ENCODE measurements at places on chromosomes 1 and 21. TPM values are rescaled to one million over a fixed set of nuclear protein-coding genes. Genes with fewer than 3 reads are reported as not detected.

VWA1 gene
- 11.7 TPM for total RNA-seq

DTL gene
- total RNA-seq = 0.58 TPM

ZNF593OS gene
- total RNA-seq = not detected

CLCA1 gene
- not detected for total RNA-seq

ZYG11A gene
- total RNA-seq = not detected

EXTL1 gene
- 15.9 TPM for total RNA-seq

PLA2G2F gene
- total RNA-seq = not detected

CAMK2N1 gene
- 12.9 TPM for total RNA-seq

CFHR1 gene
- total RNA-seq = not detected

HSD3B2 gene
- total RNA-seq = not detected

FAM177B gene
- total RNA-seq = not detected

KCNE2 gene
- not detected for total RNA-seq

NUDT4B gene
- total RNA-seq = 0.53 TPM

C4BPA gene
- total RNA-seq = not detected

NBPF20 gene
- 0.70 TPM for total RNA-seq

TOR1AIP2 gene
- 51.1 TPM for total RNA-seq

RAP1A gene
- 120 TPM for total RNA-seq

S100A9 gene
- 182 TPM for total RNA-seq

DNA sequence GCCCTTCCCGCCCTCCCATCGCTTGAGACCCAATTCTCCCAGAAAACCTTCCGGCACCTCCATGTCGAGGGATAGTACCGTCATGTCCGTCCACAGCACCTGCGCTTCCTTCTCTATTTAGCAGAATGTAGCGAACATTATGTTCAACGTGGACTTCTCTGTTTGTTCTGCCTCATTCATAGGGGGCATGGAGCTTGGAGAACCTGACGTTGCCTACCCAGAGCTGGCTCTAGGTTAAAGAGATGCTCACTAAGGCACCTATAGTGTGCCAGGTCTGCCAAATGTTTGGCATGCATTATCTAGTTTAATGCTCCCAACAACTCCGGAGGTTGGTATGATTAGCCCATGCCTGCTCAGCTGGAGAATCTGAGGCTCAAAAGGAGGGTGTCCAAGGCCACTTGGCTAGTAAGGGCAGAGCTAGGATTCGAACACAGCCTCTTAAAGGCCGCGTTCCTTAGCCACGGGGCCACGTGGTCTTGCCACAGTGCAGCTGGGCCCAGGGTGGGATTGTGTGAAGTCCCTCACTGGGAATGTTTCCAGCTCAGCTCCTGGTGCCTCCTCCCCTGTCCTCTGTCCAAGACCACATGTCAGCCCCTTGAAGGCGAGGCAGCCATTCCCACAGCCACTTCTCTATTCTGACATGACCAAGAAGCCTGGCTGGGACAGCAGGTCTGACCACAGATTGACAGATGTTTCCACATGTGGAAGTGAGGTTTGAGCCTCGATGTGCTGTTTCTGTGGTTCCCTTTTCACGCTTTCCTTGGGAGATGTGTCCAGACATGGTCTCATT is 57.8 kb downstream of the RUNX3 start:
- peak; percentile 16 for DNase-seq

GRCh38 chr1:162696286-162696862 is 64.1 kb downstream of the DDR2 start:
- DNase-seq = peak; percentile 84

- peak; percentile 61 for DNase-seq
Measured at GRCh38 chr1:12339396-12339795, 109.6 kb downstream of the VPS13D start.

GRCh38 chr1:200029035-200029821 is 1.7 kb downstream of the NR5A2 start:
- DNase-seq = peak; percentile 38

DNA sequence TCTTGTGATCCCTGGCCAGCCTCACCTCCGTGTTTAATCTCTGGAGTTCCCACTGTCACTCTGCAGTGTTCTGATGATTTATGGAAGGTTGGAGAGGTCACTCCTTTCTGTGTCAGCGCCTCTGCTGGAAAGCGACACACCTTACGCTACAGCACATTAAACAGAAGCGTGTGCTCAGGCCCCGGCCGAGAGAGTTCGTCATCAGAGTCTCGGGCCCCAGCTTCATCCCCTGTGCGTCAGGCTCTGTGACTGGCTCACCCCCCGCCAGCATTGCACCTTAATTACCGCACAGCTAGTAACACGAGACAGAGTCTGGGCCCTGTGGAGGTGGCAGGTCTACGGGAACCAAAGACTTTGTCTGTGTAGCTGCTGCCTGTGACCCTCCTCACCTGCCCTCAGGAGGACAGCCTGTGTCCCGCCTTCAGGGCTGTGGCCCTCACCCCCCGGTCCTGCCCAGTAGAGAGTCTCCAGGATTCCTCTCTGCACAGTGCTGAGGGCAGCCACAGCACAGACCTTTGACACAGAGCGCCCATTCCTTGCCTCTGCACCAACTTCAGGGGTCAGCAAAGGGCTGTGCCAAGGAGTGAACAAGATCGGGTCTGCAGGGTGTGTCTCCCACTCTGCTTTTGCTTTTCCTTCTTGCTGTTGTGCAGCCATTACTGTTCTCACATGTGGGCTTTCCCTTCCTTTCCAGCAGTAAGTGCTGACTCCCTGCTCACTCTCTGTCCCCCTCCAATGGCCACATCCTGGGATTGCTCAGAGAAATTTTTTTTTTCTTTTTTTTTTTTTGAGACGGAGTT is 157.6 kb downstream of the PGBD5 start:
- DNase-seq = peak; percentile 57

GRCh38 chr1:204971517-204972336 is 71.3 kb upstream of the CNTN2 start:
- no peak for DNase-seq

- DNase-seq = no peak
Measured at GRCh38 chr1:3065396-3065795, 3.6 kb upstream of the PRDM16 start.

DNA sequence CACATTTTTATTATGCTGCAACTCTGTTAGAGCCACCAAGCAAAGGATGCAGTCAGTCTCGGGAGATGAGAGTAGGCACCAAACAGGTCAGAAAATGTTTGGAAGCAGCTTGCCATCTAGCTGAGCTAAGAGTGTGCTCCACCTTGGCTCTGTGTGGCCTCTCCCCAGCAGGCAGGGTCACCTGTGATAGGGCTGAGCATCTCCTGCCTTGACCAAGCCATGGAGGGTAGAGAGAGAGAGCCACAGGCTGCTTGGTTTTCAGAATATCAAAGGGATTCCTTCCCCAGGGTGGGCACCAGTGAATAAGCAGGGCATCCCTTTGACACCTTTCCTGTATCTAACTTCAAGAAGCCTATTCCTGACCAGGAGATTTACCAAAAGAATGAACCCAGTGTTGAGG is 135.5 kb downstream of the SDCCAG8 start:
- DNase-seq = no peak

DNA sequence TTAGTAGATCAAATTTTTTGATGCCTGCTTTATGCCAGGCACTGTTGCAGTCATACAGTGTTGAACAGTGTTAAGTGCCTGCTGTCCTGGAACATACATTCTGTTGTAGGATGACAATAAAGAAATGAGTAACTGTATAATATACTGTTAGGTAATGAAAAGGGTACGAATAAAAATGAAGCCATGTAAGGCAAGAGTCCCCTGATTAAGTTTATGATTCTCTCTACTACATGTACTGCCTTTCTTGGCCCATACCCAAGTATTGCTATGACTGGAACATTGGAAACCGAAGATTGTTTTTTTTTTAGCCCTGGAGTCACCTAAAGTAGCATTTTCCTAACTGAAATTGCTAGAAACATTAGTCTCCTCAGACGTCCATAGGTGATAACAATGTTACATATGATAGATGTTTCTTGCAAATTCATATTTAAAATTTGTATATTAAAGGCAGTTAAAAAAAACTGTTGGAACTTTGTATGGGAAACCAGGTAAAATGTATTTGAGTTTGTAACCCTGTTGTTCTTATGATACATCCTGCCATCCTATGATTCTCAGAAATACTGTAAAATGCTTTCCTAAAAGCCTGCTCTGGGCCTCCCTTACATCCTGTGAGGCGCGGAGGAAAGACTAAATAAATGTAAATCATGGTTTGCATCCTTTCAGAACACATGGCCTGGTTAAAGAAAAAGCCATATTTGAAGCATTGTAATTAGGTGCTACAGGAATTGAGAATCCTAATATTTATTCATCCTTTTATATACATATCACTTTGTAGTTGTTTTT is 5.8 kb downstream of the ATP5PB start:
- DNase-seq = no peak

- DNase-seq = no peak
Measured at GRCh38 chr1:2477309-2477708, 1.2 kb downstream of the PLCH2 start.

DNA sequence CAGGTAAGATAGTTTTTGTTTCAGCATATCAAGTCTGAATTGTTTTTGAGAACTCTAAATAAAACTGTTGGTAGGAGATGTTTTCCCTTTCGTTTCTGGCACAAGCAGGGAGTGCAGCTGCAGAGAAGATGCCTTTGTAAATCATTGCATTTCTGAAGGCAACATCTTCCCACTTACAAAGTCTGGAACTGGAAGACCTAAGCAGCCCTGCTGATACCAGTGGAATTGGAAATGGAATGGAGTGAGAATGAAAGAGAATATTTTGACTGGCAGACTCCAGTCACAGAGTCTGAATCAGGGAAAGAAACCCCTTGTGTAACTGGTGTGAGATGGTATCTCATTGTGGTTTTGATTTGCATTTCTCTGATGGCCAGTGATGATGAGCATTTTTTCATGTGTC is 815.6 kb downstream of the LTN1 start:
- DNase-seq = no peak

DNA sequence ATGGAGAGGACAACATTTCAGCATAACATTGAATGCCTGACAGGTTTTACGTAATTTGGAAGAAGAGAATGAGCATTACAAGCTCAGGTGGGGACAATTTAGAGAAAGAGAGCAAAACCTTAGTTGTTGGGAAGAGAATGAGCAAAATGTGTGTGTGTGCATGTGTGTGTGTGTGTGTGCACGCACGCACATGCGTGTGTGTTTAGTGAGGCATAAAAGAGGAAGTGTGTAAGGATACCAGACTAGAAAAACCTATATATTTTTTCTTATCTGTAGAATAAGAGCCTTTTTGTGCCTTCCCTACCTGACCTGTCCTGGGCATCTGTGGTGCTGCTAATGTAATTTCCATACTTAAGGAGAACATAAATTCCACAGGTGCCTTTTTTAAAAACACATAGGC is 99.0 kb upstream of the PLXNA2 start:
- no peak for DNase-seq

GRCh38 chr21:32921632-32922230 is 104.0 kb upstream of the OLIG2 start:
- no peak for DNase-seq

- DNase-seq = no peak
Measured at GRCh38 chr1:13881385-13882088, 181.5 kb downstream of the PRDM2 start.

- no peak for DNase-seq
Measured at GRCh38 chr1:236556606-236557005, 32.8 kb downstream of the LGALS8 start.

- DNase-seq = no peak
Measured at GRCh38 chr1:41530411-41530810, 45.9 kb upstream of the EDN2 start.

GRCh38 chr1:12422488-12422887 is 192.7 kb downstream of the VPS13D start:
- no peak for DNase-seq

- no peak for DNase-seq
Measured at GRCh38 chr1:159091180-159091560, 14.6 kb upstream of the AIM2 start.

- no peak for DNase-seq
Measured at GRCh38 chr1:191648939-191649338, 509.3 kb upstream of the RGS18 start.

GRCh38 chr1:148289647-148290046 is 137.6 kb upstream of the NBPF11 start:
- no peak for DNase-seq

- DNase-seq = no peak
Measured at GRCh38 chr1:168470901-168471431, 72.8 kb downstream of the XCL2 start.
